AG04449 (cell line): ENCODE measurements at places on chromosomes 2 and 18.

DNA sequence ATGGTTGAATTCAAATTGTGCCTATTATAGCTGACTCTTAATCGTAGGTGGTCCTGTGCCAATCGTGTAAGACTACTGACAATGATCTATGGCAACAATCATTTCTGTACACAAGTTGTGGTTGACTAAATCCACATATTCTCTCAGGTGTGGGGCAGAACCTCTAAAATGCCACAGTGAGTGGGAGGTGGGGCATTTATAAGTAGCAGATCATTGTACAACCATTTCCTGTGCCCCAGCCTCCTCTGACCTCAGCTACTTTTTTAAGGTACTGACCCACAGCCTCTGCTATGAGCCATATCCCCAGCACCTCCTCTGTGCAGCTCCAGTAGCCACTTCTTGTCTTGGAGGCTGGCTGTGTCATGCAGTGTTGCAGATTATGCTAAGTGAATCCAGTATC, 48.6 kb upstream of the RAPH1 start:
- DNase-seq, result peak; percentile 40

DNA sequence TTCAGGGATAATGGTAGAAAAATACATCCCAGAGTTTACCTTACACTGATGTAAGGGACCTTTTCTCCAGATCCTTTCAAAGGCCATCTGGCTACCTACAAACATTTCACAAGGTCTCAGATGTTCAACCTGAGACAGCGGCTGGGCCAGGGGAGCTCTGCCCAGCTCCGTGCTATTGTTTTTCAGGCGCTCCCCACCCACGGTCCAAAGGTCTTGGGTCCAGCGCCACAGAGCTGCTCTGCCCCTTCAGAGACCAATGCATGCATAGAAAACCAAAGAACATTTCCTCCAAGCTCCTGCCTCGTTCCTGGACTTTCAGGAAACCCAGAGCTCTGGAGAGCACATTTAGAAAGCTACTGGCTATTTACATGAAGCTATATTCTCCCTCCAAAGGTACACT, 40.3 kb downstream of the COPS8 start:
- DNase-seq, result no peak

DNA sequence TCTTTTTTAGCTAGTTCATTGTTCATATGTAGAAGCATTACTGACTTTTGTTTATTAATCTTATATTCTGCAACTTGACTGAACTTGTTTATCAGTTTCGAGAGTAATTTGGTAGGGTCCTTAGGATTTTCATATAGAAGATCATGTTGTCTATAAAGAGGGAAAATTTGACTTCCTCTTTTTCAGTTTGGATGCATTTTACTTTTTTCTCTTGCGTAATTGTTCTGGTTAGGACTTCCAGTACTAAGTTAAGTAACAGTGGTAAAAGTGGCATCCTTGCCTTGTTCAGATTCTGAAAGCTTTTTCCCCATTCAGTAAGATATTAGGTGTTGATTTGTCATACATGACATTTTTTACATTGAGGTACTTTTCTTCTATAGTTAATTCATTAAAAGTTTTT, 726.0 kb downstream of the KCNJ3 start:
- DNase-seq, result no peak

GRCh38 chr18:12092398-12093229, 1.0 kb upstream of the ANKRD62 start:
- no peak for DNase-seq

GRCh38 chr2:96264086-96264485, 1.7 kb downstream of the TMEM127 start:
- DNase-seq, result no peak

- DNase-seq, result no peak
Observed at GRCh38 chr18:78396077-78396476, 583.5 kb upstream of the SALL3 start.

GRCh38 chr2:148967578-148967977, 70.9 kb upstream of the LYPD6B start:
- DNase-seq, result no peak

GRCh38 chr18:395456-396250, 104.8 kb downstream of the COLEC12 start:
- DNase-seq, result no peak

- no peak for DNase-seq
Observed at GRCh38 chr2:44131177-44131576, 37.5 kb upstream of the PPM1B start.

- DNase-seq, result no peak
Observed at GRCh38 chr2:208228476-208228875, 26.4 kb downstream of the IDH1 start.

- DNase-seq, result no peak
Observed at GRCh38 chr2:59083075-59083828, 842.1 kb upstream of the FANCL start.

DNA sequence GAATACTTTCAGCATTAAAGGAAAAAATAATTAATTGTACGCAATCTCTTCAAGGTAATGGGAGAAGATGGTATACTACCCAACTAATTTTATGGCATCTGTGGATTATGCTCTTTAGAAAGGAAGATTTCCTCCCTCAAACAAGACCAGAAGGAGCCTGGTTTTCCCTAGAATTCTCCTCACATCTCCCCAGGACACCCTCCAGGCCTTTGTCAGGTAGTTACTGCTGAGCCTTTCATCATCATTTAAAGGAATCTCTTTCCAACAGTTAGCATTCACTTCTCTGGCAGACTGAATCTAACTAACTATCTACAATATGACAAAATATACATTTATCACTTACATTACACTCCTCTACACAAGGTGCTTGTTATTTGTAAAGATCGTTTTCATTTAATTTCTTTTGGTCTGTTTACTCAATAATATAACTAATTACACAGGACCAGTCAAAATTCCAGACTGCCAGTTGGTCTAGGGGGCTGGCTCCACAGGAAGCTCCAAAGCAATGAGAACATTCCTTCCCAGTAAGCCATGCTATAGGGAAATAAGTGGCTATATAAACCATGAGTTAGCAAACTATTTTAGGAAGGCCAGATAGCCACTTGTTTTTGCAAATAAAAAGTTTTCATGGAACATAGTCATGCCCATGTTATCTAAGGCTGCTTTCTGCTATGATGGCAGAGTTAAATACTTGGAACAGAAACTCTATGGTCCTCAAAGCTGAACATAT, 19.1 kb downstream of the ZNF24 start:
- peak; percentile 59 for DNase-seq

GRCh38 chr2:217940261-217941220, 62.3 kb downstream of the TNS1 start:
- DNase-seq, result no peak

DNA sequence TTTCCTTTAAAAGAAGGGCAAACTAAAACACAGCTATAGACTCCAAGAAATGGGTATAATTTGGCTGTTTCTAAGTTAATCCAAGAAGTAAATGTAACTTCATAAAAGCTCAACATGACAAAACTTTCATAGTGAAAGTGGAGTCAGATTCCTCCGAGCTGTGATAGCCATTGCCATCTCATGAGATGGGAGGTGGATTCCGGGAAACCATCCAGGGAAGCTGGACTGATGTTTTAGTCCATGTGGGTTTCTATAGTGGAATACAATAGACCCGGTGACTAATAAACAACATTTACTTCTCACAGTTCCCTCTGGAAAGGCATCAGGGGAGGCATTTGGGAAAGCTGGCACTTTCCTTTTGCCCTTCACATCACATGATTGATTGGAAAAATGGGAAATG, 10.0 kb upstream of the LAPTM4A start:
- DNase-seq, result no peak

DNA sequence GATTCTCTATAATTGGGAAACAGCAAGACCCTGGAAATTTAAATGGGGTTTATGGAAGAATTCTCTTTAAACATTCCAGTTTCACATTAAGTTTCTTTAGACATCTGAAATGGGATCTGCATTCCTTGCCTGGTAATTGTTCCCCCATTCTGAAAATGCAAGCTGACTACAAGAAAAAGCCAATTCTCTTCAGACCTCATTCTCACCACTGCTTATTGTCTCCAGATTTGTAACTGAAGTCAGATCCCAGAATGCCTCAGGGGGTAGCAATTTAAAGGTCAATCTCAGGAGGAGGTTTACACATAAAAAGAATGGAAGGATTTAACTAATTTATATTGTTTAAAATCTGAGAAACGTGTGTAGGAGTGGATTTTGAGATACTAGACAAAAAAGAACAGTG, 41.2 kb downstream of the COL3A1 start:
- DNase-seq, result no peak

DNA sequence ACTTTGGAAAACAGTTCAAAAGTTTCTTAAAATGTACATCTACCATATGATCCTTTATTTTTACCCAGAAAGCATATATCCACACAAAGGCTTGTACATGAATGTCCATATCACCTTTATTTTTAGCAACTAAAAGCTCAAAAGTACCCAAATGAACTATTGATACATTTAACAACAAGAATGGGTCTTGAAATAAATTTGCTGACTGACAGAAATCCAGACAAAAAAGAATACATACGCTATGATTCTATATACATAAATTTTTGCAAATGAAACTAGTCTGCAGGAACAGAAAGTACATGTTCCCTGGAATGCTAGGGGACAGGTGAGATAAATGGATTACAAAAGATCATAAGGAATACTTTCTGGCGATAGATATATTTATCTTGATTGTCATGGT, 96.3 kb upstream of the KYNU start:
- DNase-seq, result no peak

DNA sequence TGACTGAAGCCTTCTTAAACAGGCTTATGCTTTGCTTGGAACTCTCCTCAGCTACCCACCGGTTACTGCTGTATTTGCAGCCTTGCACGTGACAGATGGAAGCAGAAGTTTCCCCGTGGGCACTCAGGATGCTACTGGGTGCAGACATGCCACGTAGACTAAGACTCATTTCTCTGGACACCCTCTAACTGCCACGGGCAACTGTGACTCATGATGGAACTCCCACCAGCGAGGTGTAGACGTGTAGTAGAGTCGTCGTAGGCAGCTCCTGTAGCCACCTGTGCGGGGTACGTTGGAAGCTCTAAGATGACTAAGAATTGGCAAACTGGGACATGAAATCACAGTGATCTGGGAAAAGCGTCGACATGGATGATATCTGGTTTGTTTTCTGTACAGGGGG, 27.5 kb downstream of the TSHZ1 start:
- DNase-seq, result no peak

- DNase-seq, result no peak
Observed at GRCh38 chr2:49110571-49110970, 43.7 kb downstream of the FSHR start.

GRCh38 chr2:212536817-212537725, 1.5 kb downstream of the ERBB4 start:
- DNase-seq, result no peak

GRCh38 chr2:102166189-102166845, 20.5 kb upstream of the IL1RL2 start:
- peak; percentile 42 for DNase-seq

DNA sequence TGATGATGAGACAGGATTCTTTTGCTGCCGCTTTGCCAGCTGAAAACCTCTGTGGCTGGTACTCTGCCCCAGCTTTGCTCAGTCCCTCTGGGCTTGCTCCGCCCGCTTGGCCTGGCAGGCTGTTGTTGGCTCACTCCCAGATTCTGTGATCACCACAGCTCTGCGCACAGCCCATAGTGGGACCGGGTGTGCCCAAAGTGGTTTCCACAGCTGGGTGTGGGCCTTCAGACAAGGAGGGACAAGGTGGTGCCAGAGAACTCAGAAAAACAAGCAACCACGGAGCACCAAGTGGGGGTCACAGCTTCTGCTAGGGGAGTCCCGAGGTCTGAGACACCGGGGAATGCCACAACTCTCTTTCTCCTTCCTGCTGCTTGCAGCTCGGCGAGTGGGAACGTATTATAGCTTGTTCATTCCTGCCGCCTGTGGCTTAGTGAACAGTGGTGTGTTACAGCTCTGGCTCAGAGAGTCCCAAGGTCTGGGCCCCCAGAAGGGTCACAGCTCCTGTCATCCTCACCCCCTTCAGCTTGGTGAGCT, 9.2 kb upstream of the KYNU start:
- no peak for DNase-seq

GRCh38 chr2:202780514-202781021, 91.0 kb downstream of the ICA1L start:
- DNase-seq, result peak; percentile 0

DNA sequence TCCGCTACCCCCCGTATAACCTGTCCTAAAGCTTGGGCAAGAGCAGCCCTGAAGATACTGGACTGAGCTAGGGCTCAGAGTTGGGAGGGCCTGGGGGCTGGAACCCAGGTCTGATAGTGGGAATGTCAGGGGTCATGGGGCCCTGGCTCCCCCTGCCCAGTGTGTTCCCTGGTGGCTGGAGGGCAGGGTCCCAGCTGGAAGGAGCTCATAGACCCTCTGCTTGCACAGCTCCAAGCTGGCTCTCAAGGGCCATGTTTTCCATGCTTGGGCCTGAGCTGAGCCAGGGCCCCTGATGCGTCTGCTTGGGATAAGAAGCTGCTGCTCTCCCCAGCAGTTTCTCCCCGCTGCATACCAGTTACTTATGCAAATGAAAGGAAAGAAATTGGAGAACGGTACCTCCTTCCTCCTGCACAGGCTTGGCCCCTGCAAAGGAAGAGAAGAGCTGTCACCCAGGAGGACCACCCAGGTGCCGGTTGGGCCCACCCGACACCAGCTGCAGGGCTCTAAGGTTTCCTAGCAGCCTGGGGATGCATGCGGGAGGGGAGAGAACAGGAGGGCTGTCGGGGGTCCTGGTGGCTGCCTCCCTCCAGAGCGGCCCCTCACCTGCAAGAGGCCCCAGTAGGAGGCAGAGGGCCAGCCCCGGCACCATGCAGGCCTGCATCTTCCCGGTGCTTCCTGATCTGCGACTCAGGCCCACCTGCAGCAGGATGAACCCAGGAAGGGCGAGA, 628 bp downstream of the OTOS start:
- no peak for DNase-seq

GRCh38 chr2:120577721-120578295, 157.9 kb upstream of the GLI2 start:
- no peak for DNase-seq

- DNase-seq, result no peak
Observed at GRCh38 chr2:148877403-148877740, 2.3 kb downstream of the KIF5C start.

DNA sequence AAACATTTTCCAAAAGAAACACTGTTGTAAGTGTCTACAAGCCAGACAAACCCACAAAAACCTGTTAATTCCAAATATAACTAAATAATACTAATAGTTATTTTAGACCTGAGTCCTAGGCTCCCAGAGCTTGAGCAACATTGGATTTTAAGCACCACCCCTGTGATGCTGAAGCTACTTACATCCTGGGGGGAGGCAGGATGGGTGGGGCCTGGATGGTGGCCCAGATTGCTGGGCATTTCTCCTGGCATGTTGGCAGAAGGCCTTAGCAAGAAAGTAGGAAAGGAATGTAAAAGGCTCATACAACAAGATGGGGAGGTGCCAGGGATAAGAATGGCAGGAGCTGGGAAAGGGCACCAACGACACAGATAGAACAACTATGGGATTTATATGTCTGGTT, 50.7 kb upstream of the OTX1 start:
- DNase-seq, result no peak

GRCh38 chr2:219572237-219573001, at the start of gene INHA:
Gene INHA, plus strand, starts transcription at chr2:219572310. Its CDS starts 65 bp downstream, at chr2:219572375.
- DNase-seq, result no peak

- DNase-seq, result no peak
Observed at GRCh38 chr2:85415980-85416650, 2.4 kb upstream of the SH2D6 start.
